ENCODE measurements at places on chromosomes 7 and 10.

GRCh38 chr10:91366704-91367103, 43.4 kb upstream of the HECTD2 start:
- no peak for DNase-seq

DNA sequence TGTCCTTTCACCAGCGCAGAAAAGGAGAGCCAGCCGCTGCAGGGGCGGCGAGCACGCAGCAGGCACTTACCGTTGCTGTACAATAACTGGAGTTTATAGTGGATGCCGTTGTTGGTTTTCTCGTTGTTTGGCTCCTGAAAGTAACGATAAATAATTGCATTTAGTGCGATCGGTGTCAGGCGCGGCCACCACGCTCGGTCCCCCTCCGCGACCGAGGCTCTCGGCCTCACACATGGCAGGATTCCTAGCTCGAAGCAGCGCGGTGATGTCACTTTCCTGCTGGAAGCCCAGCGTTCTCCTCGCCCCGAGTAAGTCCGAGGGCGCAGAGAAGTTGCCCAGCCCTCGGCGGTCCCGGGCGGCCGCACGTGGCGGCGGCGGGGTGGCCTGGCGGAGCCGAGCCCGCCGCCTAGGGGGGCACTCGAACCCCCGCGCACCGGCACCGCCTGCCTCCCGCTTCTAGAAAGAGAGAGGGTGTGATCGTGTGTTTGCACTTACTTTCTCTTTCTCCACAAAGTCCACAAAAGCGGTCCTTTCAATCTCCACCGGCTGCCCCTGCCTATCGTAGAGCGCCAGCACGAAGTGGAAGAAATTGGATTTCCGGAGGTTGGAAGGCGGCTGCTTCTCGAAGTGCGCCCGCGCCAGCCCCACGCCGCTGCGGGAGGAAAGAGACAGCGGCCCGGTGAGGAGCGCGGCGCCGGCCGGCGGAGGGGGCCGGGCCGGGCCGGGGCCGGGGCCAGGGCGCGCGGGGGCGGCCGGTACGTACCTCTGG, 1.0 kb downstream of the EBF3 start:
- DNase-seq = no peak

GRCh38 chr7:81573932-81574331, 195.9 kb downstream of the HGF start:
- DNase-seq = no peak

DNA sequence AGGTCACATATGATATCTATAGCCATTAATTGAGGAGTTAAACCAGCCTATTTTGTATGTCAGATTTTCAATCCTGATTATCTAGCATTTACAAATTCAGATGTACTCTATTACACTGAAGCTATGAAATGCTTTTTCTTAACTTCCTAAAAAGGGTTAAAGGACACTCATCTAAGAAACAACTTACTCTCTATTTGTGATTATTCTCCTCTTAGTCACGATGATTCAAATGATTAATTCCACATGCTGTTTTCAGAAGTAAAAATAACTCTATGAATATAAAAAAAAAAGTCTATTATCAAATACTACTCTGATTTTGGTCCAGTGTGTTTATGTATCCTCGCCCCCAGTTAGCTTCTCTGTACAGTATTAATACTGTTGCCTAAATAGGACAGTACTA, 1199.9 kb downstream of the GATA3 start:
- no peak for DNase-seq

GRCh38 chr10:68848281-68848680, 20.9 kb downstream of the STOX1 start:
- DNase-seq = no peak

DNA sequence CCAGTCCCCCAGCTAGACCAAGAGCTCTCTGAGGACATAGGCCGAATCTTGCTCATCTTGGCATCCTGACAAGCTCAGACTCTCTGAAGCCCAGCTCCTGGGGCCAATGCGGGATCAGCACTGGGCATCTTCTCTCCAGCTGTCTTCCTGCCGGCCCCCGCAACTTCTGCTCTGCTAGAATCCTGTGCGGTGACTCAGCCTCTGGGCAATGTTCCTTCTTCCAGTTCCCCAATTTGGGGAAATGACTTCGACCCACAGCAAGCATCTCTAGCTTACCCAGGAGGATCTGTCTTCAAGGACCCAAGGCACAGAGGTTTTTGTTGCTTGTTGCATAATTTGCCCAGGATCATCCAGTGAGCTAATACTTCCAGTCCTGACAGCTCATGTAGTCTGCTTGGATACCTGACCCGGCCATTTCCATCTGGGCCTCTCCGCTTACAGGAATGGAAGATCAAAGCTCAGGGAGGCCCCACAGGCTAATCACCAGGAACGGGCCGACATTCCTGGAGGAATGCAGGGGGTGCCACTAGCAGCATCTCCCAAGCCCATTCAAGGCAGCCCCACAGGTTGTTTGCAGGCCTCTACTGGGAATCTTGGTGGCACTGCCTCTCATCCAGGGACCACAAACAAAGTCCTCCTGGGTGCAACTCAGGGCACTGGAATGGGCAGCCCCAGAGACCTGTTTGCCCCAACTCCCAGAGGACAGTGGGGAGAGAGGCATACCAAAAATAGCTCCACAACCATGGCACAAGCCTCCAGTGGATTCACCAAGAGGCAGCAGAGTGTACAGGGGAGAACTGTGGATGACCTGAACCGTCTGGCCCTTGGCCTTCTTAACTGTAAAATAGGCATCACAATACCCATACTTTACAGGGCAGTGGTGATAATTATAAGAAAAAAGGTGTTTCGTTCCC, 151.9 kb downstream of the NEURL1 start:
- DNase-seq = peak; percentile 80

DNA sequence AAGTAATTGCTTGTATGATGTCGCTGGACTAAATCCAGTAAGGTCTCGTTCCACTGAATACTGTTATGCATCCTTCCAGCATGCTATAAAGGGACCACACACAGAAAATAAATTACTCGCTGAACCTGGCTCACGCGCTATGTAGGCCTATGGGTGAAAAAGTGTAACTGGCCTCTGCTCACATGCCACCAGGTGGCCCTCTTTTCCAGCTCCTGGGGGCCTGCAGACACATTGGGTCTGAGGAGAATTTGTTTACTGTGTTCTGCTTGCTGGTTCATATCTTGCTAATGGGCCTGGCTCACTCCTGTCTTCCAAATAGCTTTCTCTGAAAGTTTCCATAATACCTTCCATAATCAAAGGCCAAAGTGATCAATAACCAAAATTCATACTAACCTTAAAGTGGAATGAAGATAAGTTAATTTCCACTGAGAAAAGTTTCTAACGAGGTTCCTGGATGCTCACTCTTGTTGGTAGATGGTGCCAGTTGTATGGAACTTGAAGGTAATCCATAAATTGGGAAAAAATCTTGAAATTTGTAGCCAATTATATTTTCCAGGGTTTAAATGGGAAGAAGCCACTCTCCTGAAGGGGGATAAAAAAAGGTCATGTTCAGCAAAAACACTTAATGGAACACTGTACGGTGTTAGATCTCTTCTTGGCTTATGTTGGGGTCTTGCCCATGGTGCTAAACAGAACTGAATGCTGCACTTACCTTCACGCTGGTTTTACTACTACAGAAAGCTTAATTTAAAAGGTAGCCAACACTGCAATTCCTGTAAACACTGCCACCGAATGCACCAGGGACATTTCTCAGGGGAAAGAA, 27.0 kb upstream of the ZPBP start:
- no peak for DNase-seq

GRCh38 chr7:43847496-43847895, 21.8 kb downstream of the MRPS24 start:
- DNase-seq = no peak

- peak; percentile 71 for DNase-seq
Measured at GRCh38 chr10:6114805-6115341, 26.0 kb downstream of the RBM17 start.

DNA sequence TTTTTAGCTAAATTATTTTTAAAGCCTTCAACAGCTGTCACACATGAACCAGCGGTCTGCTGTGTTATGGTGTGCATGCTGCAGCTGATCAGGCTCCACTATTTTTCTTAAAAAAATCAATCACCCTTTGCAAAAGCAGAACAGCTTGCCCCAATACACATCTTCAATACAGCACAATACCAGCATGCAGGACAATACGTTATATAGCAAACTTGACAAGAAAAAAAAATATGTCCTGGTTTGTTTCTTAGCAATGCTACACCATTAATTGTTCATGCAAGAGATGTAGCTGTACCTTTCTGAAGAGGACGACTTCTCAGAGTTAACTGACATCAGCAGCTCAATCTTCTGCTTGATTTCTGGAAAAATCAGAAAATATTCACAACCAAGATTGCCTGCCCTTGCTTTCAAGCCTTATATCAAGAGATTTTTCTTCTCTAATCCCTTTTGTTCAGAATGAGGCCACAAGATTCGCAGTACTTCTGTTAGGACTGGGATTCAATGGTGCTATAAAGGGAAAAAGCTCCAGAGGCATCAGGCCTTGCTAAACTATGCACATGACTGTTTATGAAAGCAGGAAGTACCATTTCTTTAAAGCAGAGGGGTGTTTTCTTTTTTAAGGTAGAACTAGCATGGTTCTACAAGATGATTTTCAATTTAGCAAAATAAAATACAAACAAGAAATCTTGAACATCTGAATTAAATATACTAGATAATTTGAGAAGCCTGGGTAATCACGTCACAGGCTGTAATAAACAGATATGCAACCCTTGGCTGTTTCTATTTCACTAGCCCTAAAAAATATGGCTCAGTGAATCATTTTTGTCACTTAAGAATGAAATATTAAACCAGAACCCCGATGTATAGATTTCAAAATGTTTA, 120.0 kb downstream of the SRPK2 start:
- no peak for DNase-seq

DNA sequence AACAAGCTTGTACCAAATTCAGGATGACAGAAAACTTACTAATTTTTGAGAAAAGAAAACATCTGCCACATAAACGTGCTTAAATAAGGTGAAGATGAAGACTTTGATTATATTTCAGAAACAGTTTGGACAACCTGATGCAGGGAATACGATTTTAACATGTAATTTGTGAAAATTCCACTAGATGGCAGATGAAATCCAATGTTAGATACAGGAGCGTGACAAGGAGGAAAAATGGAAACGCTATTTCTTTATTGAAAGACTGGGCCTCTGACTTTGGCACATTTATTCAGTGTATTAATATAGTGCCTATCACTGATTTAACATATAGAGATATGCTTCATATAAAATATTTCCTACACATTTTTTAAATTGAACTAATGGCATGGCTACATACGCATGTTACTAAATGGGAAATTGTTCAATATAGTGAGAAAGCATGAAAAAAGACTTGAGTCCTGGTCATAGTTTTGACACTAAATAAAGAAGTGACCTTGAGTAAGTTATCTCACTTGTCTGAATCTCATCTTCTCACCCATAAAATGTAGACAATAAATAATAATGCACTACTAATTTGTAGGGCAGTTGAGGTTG, 60.7 kb downstream of the CD36 start:
- no peak for DNase-seq

DNA sequence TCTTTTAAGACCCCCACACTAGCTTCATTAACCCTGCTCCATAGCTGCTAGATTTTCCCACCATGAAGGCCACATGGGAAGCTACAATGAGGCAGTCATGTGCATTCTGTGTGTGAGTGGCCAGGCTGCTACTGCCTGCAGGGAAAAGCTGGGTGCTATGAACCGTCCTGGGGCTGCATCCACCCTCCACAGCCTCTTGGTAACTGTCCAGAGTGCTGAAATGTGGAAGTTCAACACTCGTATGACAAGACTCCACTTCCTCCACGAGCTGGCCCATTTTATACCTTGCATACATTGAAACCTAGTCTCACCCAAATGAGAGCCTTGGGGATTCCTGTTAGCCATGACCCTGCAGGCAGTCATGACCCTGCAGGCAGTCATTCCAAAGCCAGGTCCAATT, 59.4 kb downstream of the CUZD1 start:
- no peak for DNase-seq

- no peak for DNase-seq
Measured at GRCh38 chr10:121610798-121611323, 12.6 kb upstream of the FGFR2 start.

DNA sequence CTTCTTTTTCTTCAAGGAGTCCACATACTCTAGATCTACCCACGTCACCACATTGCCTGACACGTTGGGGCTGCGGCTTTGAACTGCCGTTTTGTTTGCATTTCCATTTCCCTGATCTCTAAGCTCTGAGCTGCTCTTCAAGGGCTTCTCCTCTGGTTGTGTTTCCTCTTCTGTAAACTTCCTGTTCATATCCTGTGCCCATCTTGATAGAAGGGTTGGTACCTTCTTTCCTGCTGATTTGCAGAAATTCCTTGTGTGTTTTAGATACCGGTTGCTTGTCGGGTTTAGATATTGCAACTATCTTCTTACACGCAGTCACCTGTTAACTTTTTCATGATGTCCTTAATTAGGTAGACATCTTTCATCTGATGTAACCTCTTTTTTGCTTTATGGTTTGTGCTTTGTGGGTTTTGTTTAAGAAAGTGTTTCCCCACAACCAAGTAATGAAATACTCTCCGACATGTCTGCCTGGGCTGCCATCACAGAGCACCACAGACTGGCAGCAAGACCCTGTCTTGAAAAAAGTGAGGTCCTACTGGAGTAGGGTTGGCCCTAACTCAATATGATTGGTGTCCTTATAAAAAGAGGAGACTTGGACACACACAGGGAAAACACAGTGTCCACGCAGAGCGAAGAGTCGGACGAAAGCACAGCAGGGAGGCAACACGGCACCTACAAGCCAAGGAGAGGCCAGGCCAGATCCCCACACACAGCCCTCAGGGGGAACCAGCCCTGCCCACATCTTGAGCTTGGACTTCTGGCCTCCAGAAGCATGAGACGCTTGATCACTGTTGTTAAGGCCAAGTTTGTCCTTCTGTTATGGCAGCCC, 99.1 kb upstream of the PDGFA start:
- no peak for DNase-seq

- no peak for DNase-seq
Measured at GRCh38 chr7:55179931-55180682, 161.3 kb downstream of the EGFR start.

DNA sequence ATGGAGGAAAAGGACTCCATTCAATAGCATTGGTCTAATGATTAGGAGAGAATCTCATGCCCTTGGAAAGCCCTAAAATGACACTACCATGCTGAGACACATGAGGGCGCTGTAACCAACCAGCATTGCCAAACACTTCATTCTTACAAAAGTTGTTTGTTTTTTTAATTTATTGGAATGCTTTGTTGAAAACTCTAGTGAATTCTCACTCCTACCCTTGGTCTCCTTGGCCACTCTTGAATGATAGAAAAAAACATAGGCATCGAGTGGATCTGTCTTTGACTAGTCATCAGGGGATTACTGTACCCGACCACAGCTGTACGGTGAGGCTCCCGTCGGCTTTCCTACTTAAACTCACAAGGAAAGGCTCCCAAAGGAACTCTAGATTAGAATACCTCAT, 29.3 kb upstream of the ADD3 start:
- no peak for DNase-seq

GRCh38 chr10:102557569-102557968, 53.8 kb downstream of the SUFU start:
- no peak for DNase-seq

DNA sequence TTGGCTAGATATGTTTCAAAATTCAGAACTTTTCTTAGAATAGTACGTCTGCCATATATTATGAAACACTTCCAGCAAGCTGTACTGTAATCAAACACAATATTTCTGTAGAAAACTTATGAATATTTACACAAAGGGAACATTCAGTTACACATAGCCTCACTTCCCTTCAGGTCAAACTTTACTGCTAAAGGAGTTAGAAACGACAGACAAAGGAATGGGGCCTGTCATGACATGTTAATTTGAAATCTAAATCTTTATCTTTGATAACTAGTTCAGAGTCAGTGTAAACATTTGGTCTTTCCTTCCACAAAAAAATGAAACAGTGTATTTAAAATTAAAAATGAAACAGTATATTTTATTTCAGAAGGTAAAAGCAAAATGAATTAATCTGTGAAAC, 1.0 kb upstream of the CROT start:
- no peak for DNase-seq

All from dorsolateral prefrontal cortex (tissue), 122 donors.